ENCODE measurements at places on chromosomes 11 and 22.
A peak's percentile ranks its signal among the peaks of the same experiment; 100 is the strongest.

DNA sequence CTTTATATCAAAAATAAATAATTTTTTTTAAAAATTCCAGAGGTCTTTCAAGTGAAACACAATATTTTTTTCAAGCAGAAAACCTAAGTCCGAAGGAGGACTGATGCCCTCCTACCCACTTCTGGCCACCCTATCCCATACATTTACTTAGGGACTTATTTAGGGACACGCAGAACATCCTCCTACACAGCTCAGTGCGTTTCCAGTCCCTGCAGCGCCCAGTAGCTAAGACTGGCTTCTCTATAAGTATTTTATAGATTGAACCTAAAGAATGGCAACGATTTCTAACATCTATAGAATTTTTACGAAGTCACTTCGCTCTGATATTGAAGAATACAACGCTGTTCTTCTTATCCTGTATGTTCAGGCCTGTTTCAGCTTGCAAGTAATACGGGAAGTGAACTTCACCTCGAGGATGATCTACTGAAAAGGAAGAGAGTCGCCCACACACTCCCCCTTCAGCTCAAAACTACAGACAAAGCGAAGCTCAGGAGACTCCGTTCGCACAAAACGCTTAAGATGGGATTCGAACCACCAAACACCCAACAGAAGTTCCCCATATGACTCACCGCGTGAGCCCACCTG lies 328 bp downstream of the CHEK2 start:
- DNase-seq, result no peak

DNA sequence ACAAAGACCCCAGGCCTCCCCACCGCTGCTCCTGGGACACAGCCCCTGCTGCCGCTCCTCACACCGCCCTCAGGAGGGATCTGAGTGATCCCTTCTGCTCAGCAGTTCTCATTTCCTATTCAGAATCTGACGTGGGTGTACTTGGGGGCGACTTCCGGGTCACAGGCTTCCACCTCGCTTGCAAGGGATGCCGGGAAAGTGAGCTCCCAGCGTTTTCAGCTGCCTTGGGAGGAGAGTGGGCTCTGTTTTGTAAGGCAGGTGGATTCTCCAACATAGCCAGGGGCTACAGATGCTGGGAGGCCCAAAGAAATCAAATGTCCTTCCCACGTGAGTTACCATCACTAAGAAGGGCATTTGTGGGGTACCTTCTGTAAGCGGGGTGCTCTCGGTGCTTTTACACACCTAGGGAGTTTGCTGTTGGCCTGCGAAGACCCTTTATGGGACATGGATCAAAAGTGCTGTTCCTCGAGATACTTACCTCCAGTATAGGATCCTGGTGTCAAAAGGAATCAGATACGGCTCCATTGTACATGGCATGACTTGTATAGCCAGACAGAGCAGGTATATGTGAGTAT lies 9.7 kb upstream of the LRRC10B start:
- DNase-seq, result no peak

DNA sequence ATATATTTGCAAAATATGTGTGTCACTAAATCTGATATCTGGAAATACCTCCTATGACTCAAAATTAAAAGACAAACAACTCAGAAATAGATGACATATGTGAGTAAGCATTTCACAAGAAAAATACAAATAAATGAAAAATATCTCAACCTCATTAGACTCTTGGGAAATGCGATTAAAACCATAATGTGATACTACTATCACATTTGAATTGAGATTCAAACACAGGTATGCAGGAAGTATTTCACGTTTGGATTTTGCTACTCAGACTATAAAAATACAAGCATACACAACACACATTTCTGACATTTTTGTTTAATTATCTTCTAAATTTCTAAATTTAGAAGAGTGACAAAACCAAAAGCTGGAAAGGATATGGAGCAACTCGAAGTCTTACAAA lies 811.9 kb upstream of the LRRC4C start:
- DNase-seq, result no peak

DNA sequence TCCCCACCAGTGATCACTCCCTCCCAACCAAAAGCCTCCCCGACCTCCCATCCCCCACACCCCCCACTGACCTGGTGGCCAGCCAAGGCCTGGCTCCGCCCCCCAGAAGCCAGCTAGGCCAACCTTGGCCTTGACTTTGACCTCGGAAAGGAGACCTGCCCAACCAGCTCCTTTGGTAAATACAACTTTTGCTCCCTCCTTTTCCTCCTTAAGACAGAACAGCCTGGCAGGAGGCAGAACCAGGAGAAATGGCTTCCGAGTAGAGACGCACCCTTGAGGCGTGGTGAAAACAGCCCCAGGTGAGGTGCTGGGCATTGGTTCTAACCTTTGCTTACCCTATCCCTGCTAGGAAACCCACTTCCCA lies 27.0 kb downstream of the PLEKHA7 start:
- no peak for DNase-seq

GRCh38 chr11:12284316-12285050 lies 92.9 kb upstream of the PARVA start:
- peak; percentile 82 for DNase-seq

DNA sequence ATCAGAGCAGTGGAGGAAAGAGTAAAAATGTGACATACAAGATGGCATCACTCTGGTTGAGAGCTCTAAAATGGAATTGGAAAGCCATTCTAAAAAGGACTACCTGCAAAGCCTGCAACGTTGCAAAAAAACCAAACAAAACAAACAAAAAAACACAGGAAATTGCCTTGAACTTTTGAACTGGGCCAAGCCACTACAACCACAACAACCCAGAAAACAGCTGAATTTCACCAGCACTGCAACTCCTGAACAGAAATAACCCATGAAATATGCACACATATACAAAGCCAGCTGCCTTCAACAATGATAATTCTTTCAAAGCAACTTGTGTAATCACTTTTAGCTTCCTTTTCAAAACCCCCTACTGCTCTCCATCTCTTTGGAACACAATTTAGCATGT lies 326.6 kb upstream of the LRRC4C start:
- DNase-seq, result no peak

DNA sequence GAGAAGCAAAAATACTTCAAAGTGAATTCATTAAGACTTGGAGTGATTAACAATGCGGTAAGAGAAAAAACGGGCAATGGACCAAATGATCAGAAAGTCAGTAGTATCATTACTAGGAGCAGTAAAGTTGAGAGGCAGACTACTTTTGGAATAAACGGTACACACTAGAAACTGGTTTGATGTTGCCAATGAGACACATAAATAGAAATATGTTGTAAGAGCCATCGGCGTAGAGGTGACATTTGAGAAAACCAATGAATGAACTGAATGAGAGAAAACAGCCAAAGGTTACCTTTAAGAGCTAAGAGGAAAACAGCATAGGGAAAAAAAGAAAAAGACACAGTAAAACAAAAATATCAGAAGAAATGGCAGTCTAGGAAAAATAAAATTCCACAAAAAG lies 6.2 kb downstream of the CHORDC1 start:
- DNase-seq, result no peak

DNA sequence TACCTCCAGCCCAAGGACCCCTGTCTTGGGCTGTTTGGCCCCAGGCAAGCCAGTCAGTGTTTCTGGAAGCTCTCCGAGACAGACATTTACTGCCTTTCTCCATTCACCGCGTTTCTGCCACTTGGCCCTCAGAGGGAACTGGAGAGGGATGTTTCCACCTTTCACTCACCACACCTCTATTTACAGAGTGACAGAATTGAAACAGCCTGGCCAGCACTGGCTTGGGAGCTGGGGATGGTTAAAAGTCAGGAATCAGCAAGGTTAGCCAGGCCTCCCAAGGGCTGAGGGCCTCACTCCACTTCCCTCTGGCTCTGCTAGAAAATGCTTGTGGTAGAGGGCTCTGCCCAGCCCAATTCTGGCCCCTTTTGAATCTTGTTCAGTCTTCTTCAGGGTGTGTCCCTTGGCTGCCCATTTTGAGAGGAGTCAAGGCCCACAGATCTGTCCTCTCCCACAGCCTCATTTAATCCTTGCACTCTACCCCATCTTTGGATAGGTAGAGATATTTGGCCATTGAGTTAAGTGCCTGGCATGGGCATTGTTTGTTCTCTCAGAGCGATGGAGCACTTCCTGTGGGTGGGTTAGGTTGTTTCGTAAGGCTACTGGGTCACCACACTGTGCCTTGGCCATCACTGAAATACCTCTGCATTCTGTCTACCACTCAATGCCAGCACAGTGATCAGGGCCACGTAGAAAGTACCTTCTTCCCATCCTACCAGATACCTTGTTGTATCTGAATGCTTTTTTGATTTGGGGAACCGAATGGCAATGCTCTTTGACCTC lies 119.2 kb downstream of the MICAL2 start:
- no peak for DNase-seq

DNA sequence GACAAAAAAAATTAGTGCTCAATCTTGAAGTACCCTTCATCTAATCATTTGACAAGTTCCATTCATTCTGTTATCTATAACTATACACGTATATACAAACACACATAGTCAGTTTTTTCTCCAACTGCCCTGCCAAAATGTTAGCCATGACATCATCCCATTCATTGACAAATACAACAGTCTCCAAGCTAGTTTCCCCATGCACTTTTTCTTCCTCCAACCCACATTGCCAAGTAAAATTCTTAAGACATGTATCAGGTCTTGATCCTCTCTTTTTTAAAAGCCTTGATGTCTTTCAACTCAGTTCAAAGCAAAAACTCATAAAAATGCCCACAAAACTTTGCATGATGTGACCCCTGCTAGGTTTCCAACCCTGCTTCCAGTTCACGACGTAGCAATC lies 58.1 kb downstream of the DDI1 start:
- DNase-seq, result peak; percentile 64
